ENCODE measurements at places on chromosomes 2 and 18.

DNA sequence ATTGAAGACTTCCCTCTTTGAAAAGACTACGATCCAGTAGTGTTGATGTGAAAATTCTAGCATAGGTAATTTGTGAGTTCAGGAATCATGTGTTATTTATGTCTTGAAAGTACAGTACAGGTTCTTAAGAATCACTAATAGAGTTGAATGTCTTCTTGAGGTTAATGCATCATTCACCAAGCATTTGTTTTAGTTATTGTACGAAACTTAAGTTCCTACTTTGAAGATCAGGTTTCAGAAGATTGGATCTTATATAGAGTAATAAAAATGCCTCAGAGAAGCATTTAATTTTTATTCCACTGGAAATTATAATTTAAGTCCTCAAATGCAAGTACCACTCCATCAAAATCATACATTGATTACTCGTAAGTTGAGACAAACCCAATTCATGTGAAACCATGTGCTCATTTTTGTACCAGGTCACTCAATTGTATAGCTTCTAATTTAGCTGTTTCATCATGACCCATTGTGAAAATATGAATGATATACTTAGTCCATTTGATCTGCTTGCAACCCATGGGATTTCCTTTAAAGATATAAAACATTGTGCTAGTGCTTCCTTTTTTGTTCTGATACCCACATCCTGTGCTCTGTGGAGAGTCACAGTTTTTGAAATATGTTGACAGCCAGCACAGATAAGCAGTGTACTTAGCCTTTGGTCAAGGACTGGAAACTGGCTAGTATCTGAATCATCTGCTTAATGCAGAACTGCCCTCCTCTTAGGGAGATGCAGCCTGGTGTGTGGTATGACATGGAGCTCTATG lies 22.5 kb upstream of the RAB27B start:
- no peaks in the 10 kb centered on the region for H3K36me3 ChIP-seq
- H3K4me3 ChIP-seq = no peak overlapping the region
- H3K27me3 ChIP-seq = no peaks in the 10 kb centered on the region
- H3K4me1 ChIP-seq = peaks cover 4% of the 10 kb centered on the region
- H3K27ac ChIP-seq = no peak overlapping the region

DNA sequence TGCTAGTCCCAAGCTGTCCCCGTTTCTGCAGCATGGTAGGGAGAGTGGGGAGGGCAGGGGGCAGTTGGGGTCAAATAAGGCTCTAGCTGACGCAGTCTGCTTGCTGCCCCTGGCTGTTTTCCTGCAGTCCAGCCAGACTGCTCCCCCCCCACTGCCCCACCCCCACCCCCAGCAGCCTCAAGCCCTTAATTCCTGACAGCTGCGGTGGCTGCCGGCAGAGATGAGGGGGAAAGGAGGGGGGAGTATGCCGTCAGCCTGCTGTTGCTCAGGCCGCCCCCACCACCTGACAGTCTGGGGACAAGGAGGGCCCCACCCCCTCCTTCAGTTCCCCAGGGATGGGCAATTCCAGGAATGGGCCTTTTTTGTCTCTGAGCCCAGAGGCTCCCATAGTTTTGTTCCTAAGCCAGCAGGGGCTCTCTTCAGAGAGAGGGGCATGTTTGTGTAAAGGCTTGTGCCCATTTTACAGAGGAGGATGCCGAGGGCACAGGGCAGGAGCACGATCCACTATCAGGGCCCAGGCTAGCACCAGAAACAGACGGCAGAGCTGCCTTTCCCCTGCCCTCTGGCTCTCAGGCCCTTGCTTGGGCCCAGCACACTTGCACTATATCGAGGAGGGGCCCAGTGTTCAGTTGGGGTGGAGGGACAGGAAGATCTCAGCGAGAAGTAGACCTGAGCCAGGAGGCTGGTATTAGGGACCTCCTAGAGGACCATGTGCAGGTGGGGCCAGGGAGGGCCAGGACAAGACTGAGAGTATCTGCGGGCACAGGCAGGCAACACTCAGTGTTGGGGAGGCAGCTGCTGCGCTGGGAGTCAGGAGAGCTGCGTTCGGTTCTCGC lies 1.5 kb upstream of the WNT10A start:
- H3K4me1 ChIP-seq = peaks cover 41% of the 10 kb centered on the region
- peaks cover 6% of the 10 kb centered on the region for H3K27me3 ChIP-seq
- no peaks in the 10 kb centered on the region for H3K36me3 ChIP-seq

DNA sequence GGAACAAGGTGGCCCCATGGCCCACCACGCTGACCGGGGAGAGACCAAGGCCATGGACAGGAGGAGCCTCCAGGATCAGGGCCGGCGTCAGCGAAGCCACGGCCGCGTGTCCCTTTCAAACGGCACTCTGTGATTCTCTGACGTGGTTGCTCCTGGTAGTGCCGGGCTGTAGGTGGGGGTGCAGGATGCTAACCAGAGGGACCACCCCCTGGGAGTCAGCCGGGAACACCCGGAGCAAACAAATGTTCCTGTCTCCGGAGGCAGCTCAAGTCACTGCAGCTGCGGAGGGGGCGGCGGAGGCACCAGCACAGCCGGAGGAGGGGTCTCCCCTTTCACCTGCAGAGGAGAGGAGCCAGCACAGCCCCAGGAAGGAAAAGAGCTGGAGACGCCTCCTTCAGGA lies 750.6 kb upstream of the SALL3 start:
- no peak overlapping the region for H3K27ac ChIP-seq
- H3K36me3 ChIP-seq = no peaks in the 10 kb centered on the region
- H3K27me3 ChIP-seq = no peaks in the 10 kb centered on the region
- no peaks in the 10 kb centered on the region for H3K4me1 ChIP-seq
- no peak overlapping the region for H3K4me3 ChIP-seq

DNA sequence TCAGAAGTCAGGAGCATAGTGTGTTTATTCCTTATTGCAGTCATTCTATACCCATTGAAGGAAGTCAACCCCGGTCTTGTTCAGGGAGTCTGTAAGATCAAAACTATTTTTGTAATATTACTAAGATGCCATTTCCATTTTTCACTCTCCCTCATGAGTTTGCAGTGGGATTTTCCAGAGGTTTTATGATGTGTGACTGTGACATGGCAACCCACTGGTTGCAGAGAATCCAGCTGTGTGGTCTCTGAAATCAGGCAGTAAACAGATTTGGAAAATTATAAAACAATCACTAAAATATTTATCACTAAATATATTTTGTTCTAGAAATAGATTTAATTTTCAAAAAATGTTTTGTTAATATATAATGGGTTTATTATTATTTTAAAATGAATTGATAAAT lies 38.1 kb downstream of the DLGAP1 start:
- no peaks in the 10 kb centered on the region for H3K36me3 ChIP-seq
- H3K4me1 ChIP-seq = no peaks in the 10 kb centered on the region
- DNase-seq = no peak
- no peaks in the 10 kb centered on the region for H3K27me3 ChIP-seq
- H3K27ac ChIP-seq = no peak overlapping the region
- no peak overlapping the region for H3K4me3 ChIP-seq

GRCh38 chr2:64607381-64608304 lies 46.1 kb downstream of the SERTAD2 start:
- H3K4me1 ChIP-seq = peaks cover 17% of the 10 kb centered on the region
- no peaks in the 10 kb centered on the region for H3K36me3 ChIP-seq
- DNase-seq = peak; percentile 15
